Activated CD8-positive, alpha-beta memory T cell treated with anti-CD3 and anti-CD28 coated beads for 1 hour (primary cell): ENCODE measurements at places on chromosomes 5 and 9.

DNA sequence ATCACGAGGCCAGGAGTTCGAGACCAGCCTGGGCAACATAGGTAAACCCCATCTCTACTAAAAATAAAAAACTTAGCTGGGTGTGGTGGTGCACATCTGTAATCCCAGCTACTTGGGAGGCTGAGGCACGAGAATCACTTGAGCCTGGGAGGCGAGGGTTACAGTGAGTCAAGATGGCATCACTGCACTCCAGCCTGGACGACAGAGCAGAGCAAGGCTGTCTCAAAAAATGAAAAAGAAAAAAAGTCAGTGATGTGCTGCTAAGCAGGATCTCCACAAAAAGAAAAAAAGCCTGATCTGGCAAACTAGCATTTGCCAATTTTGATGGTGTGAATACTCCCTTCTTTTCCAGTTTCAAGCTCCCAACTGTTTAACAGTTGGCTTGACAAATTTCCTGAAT lies 21.9 kb downstream of the F2R start:
- DNase-seq = no peak

- no peak for DNase-seq
Measured at GRCh38 chr9:112869041-112869529, 21.6 kb downstream of the SLC46A2 start.

DNA sequence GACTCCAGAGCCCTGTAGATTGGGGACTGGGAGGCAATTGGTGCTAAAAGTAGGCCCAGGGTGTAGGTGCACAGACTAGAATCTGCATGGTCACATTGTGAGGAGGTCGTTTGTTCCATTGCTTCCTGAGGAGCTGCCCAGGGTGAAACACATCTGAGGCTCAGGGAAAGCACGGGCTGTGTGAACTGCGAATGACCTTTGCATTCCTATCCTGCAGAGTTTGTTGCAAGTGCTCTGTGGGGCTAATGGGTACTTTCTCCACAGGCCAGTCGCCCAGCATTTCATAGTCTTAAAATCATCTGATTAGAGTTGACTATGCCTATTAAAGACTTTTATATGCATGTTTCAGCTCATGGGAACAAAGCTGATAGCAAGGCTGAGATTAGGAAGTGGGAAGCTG lies 14.4 kb upstream of the SLC46A2 start:
- DNase-seq = no peak

DNA sequence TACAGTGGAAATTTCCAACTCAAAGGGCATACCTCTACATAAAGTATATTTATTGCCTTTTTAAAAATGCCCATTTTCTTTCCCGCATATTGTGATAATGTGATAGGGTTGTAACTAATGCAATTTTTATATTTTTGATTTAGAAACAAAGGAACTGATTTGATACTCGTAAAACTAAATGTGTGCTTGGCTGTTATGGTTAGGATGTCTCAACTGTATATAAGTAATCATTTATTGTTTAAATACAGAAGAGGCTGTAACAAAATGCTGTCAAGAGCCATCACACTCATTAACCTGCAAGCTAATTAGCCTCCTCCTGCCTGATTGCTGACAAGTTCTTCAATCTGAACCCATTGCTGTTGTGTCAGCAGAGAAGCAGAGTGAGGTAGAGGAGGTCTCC lies 149.2 kb downstream of the PBX3 start:
- no peak for DNase-seq

DNA sequence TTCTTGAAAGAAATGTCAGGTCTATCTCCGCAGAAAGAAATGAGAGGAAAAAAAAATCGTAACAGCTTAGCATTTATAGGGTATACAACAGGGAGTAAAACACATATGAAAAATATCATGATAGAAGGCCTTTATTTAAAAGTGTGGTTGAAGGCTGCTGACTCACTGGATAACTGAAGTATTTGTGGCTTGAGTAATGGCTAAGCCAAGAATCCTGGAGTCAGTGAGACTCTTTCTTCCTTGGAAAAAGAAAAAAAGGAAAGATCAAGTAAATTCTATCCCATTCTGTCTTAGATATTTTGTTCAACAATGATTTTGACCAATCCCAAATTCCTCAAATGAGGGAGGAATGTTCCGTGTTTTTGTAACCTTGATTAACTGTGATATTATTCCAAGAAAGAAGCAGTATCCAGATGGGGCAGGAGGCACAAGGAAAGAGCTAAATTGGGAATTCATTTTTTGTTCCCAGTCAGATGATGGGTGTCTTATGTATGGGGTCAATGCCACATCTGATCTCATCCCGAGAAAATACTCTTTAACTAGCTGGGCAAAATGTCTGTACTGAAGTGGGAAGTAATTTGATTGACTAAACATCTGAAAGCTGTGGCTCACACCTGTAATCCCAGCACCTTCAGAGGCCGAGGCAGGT lies 64.3 kb upstream of the MYO10 start:
- DNase-seq = no peak

GRCh38 chr9:74083681-74084433 lies 413.3 kb upstream of the RORB start:
- DNase-seq = no peak

DNA sequence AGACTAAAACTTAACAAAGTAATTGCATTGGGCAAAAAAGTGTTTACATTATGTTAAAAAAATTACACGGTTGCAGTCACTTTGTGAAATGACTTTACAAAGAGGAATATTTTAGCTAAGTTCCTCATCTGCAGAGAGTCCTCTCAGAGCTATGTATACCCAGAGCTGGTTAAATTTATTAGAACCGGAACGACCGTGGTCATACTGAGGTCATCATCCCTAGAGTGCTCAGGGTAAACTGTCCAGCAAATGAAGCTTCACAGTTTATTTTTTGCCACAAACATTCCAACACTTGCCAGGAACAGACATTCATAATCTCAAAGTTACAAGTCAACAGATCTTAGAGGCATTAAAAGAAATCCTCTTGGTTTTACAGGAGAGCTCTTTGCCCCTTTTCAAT lies 897 bp downstream of the ROPN1L start:
- DNase-seq = no peak

DNA sequence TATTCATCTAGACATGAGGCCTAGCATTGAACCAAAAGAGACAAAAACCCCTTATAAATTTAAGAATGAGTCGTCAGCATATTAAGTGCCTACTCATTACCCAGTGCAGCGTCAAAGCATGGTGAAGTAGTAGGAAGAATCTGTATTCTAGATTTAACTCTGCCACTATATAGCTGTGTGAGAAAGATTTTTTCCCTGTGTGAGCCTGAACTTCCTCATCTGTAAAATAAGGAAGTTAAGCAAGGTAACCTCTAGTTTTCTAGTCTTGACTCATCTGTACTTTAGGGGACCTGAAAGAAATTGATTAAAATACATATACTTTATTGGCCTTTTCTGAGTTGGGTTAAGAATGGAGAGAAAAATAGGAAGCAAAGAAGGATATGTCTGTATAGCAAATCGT lies 82.1 kb upstream of the RUSC2 start:
- no peak for DNase-seq

GRCh38 chr9:93710370-93710723 lies 134.0 kb downstream of the PHF2 start:
- no peak for DNase-seq

- no peak for DNase-seq
Measured at GRCh38 chr5:149181732-149182131, 40.4 kb downstream of the ABLIM3 start.

GRCh38 chr5:62283861-62284260 lies 22.1 kb upstream of the KIF2A start:
- no peak for DNase-seq

GRCh38 chr5:9622971-9623421 lies 7.2 kb downstream of the TAS2R1 start:
- no peak for DNase-seq

- DNase-seq = no peak
Measured at GRCh38 chr9:133942206-133942975, 49.7 kb downstream of the VAV2 start.

DNA sequence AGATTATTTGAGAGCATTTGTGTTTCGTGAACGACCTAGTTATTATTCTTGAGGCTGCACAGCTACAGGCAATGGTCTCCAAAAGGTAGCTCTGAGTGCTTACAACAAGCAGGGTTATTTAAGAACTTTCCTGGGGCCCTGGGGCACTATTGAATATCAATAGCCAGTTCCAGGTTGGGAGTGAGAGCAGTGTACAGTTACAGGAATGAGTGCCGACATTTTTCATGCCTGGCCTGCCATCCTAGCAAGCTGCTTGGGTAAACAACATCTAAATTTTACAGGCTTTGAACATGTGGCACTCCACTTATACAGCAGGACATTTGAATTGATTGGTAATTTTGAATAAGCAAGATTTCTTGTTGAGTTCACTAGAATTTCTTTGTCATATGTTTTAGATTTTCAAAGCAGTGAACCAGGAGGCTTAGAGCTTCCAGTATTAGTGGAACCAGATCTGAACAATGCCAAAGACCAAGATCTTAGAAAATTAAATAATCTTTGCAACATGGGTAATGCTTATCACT lies 171.9 kb upstream of the GDNF start:
- DNase-seq = no peak

- no peak for DNase-seq
Measured at GRCh38 chr9:25260046-25260445, 418.2 kb downstream of the TUSC1 start.

DNA sequence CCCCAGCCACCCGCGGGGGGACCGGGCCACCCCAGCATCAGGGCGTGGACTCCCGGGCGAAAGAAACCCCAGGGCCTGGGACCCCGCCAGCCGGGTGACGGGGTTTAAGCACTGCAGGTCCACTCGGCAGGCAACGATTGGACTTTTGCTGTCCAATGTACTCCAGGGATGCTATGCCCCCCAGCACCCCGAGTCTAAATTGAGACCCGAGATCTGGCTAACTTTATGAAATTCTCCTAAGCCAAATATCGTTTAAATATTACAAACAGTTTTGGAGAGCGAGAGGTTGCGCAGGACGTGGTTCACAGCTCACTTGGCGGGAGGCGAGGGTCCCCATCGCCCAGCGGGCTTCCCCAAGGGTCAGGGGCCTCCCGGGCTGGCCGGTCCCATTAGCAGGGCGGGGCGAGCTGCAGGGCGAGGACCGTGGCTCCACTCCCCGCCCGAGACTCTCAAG lies 384 bp upstream of the MRPS2 start:
- no peak for DNase-seq

- no peak for DNase-seq
Measured at GRCh38 chr5:178589180-178590140, 733 bp downstream of the COL23A1 start.

DNA sequence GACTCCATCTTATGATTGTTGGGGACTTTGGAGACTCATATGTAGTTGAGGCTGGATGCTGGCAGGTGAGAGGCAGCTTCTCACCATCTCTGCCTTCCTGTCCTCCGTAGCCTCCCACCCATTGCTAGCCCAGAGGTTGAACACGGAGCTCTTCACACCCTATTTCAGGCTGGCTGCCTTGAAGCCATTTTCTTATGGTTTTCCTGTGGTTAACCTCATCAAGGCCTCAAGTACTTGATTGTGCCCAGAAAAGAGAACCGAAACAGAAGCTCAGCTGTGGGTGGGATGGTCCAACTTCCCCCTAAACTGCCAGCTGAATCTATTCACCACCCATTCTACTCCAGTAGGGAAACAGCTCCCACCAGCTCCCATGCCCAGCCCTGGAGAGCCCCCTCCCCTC lies 102.9 kb downstream of the LIFR start:
- no peak for DNase-seq

GRCh38 chr5:178372142-178372571 lies 139.6 kb upstream of the PHYKPL start:
- no peak for DNase-seq

- peak; percentile 35 for DNase-seq
Measured at GRCh38 chr5:135457424-135458071, 5.4 kb upstream of the TIFAB start.

GRCh38 chr5:137995749-137996128 lies 37.1 kb downstream of the FAM13B start:
- no peak for DNase-seq

DNA sequence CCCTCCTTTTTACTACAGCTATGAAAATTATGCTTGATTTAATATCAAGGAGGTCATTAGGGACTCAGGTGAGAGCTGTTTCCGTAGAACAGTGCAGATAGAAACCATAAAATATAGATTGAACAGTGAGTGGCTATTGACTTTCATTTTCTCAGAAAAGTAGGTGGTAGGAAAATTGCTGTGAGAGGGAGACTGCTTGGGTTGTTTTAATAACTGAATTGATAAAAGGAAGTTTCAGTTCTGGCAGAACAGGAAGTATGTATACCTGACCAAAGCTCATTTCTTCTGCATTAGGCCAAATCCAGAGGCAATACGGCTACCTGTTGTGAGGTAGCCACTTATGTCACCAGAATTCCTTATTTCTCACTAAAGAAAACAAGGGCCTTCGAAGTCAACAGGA lies 761.7 kb upstream of the ARRDC3 start:
- DNase-seq = no peak

GRCh38 chr5:136012041-136012804 lies 16.6 kb upstream of the TGFBI start:
- no peak for DNase-seq

DNA sequence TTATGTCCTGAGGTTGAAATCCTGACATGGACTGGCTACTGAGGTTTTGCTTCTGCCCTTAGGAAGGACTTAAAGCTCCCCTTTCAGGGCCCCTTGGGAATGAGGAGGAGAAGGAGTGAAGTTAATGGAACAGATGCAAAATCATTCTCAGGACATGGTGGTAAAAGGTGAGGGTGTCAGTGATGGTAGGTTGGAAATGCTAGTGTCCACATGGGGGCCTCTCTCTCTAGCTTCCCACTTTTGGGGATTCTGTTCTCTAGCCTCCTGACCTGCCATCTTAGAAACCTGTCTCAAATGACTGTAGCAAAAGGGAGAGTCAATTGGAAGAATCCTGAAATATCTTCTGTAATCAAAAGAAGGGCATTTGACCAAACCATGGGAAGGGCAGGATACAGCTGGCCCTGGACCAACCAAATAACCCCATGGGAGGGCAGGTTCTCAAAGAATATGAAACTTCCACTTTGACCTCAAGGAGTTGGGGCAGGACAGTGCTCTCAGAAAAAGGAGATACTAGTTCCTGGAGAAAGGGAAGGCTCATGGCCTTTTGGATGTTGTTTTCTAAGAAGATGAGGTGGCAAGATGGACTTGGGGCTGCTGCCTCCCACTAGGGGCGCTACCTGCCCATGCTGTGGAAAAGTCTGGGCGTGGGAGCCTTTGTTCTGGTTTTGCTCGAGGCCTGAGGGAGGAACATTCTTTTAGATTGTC lies 21.2 kb upstream of the MLANA start:
- no peak for DNase-seq

DNA sequence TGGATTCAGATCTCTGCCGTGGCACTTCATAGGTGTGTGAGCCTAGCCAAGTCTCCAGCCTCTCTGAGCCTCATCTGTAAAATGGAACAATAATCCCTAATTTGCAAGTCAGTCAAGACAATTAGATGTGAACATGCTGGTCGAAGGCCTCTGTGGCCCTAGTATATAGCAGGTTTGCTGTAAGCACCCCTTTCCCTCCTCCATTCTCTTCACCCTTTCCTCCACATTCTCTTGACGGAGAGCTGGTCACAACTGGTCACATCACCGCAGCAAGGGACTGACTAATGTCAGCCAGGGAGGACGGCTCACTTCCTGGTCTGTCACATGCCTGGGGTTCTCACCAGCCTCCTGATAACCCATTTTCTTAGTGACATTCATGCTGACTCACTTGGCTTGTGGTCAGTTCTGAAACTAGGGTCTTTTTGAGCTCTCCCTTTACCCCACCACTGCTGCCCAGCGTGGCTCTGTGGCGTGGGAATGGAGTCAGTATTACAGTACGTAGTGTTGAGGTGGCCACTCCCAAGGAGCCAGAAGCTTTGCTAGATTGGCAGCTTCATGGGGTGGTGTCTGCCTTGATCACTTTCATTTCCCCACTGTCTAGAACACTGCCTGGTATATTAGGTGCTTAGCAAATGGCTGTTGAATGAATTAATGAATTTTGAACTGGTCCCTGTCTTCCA lies 47.8 kb downstream of the ERGIC1 start:
- DNase-seq = no peak
